Forelimb muscle (tissue), 1 donor: ENCODE measurements at places on chromosomes 3 and 15. TPM values are rescaled to one million over a fixed set of nuclear protein-coding genes. Genes with fewer than 3 reads are reported as not detected.

- no peak for DNase-seq
Measured at GRCh38 chr15:68627476-68627875, 48.7 kb downstream of the CORO2B start.

GRCh38 chr3:87120881-87121280, 106.2 kb upstream of the CHMP2B start:
- no peak for DNase-seq

- no peak for DNase-seq
Measured at GRCh38 chr15:86002444-86002843, 77.2 kb upstream of the AGBL1 start.

GRCh38 chr3:55406696-55407425, 80.2 kb downstream of the WNT5A start:
- no peak for DNase-seq

DNA sequence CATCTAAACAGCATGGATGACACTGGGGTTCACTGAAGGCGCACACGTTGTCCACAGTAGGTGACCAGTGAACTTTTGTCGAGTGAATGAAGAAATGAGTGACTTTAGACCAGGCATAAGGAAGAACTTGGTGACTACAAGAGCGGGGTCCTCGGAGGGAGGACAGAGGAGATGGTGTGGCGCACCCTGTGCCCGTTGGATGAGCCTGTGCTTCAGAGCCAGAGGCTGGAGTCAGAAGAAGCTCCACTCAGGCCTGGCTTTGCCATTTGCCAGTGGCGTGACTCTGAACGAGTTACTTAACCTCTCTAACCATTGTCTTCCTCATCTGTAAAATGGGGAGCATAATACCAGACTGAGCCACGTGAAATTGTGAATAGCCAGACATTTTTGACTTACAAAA, 42.2 kb downstream of the MUC4 start:
- DNase-seq: no peak

GRCh38 chr3:152742368-152743347, 92.3 kb upstream of the P2RY1 start:
- DNase-seq: no peak

DNA sequence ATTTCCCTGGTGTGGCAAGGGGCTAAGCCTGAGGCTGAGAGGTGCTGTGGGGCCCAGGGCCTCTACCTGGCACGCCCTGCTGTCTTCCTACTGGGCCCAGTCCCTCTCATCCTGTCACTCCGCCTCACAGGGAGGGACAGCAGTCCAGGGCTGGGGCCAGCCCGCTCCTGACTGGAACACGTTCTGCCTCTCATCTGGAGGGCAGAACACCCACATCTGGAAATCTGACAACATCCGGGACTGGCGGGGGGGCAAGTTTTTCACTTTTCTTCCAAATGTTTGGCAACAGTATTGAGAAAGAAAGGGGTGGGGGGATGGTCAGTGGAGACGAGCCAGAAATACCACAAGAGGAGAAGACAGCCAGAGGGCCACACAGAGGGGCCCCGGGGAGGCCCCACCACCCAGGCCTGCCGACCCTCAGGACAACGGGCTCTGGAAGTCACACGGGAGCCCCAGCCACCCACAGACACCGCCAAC, 1.8 kb upstream of the MYL3 start:
- no peak for DNase-seq

DNA sequence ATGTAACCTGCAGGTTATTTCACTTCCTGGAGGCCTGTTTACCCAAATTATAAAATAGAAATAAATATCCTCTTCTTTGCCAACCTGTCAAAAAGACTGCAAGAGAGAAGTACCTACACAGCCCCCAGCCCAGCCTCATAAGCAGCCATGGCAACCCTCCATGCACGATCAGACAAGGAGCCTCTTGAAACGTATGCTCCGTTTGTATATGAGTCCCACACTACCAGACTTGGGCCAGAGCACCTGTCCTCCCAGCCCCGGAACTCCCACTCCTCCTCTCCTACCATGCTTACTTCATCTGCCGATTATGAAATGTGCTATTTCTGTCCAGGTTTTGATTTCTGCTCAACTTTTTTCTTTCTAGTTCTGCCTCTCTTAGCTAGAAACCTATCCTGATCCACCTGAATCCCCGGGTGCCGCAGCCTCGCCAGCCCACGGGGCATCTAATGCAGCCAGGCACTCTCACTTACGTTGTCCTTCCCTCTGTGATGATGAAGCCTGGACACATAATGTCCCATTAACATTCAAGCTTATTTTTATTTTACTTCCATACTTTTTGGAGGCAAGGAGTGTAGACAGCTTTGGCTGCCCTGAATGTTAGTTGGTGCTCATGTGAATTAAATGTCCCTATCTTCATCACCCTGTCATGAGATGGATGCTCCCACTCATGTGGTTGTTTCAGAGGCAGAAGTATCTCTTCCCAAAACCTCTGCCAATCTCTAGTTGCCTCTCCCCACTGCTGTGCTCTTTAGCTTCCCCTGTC, 73.8 kb downstream of the MB21D2 start:
- no peak for DNase-seq

DNA sequence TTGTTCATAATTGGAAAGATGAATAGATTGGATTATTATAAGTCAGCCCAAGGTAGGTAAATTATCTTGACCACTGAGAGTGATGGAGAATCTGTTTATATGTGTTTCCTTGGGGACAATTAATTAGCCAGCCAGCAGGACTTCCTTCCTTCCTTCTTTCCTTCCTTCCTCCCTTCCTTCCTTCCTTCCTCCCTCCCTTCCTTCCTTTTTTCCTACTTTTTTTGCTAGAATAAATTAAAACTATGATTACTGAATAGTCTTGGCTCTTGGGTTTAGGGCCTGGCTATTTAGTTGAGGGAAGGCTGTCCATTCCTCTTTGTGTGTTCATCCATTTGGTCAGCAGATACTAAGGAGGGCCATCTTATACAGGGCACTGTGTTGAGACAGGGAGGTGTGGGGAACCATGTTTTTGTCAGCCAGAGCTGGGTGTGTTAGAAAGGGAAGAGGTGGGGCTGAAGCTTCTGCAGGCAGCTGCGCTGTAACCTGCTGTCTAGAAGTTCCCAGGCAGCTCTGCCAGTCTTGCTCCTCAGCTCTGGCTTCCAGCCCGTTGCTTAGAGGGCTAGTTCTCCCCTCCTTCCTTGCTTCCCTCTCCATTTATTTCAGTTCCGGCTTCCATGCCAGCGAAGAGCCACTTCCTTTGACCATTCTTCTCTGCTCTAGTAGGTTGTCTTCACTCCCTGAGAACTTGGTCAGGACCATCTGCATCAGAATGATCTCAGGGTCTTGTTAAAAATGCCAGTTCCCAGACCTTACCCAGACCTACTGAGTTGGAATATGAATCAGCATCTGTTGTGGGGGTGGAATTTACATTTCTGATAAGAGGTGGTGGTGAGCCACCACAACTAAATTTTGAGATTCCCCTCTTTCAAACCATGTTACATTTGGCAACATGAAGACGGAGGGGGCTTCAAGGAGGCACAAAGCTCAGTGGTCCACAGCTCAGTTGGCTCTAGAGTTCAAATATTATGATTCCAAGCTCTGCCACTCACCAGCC, 113.9 kb downstream of the DGKG start:
- no peak for DNase-seq

DNA sequence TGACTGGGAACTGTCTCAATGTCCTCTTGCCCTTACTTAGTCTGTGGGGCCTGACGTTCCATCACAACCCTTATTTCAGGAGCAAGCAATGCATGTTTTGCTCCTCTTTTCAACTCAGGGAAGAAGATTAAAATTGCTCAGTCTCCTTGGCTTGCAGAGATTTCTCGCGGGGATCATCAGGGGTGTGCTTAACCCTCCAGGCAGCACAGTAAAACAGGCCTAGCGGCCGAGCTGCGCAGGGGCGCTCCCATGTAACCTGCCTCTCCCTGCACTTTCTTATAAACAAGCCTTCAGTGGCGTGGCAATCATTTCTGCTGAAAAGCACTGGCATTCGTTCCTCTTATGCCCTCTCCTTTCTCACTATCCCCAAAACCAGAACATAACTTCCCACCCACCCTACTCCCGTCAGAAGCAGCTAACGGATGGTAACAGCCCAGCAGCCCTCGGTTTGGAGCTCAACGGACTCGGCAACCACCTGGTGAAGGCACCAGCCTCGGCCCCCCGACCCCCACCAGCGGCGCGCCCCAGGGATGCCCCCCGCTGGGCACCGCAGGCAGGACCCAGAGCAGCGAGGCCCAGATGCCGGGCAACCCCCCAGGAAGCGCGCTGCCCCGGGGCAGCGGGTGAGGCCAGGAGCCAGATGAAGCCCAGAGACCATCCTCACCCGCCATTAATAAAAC, 1.1 kb downstream of the MCF2L2 start:
- no peak for DNase-seq

Gene DNAH1
- polyA plus RNA-seq: 5.6 TPM

Gene LIPH
- polyA plus RNA-seq: 0.27 TPM

Gene ARGFX
- not detected for polyA plus RNA-seq

Gene CP
- polyA plus RNA-seq: 1.3 TPM

Gene SENP7
- polyA plus RNA-seq: 36.9 TPM

Gene FBXW12
- 0.15 TPM for polyA plus RNA-seq

Gene LYZL4
- not detected for polyA plus RNA-seq
